ENCODE measurements at places on chromosomes 1 and 21. TPM values are rescaled to one million over a fixed set of nuclear protein-coding genes. Genes with fewer than 3 reads are reported as not detected.

- H3K4me1 ChIP-seq = peaks cover 2% of the 10 kb centered on the region
- H3K4me3 ChIP-seq = no peak overlapping the region
- peaks cover 28% of the 10 kb centered on the region for H3K36me3 ChIP-seq
- no peak for DNase-seq
- peak overlapping the region; percentile 50 for H3K27ac ChIP-seq
Measured at GRCh38 chr1:235246022-235246948, 81.7 kb downstream of the ARID4B start.

DNA sequence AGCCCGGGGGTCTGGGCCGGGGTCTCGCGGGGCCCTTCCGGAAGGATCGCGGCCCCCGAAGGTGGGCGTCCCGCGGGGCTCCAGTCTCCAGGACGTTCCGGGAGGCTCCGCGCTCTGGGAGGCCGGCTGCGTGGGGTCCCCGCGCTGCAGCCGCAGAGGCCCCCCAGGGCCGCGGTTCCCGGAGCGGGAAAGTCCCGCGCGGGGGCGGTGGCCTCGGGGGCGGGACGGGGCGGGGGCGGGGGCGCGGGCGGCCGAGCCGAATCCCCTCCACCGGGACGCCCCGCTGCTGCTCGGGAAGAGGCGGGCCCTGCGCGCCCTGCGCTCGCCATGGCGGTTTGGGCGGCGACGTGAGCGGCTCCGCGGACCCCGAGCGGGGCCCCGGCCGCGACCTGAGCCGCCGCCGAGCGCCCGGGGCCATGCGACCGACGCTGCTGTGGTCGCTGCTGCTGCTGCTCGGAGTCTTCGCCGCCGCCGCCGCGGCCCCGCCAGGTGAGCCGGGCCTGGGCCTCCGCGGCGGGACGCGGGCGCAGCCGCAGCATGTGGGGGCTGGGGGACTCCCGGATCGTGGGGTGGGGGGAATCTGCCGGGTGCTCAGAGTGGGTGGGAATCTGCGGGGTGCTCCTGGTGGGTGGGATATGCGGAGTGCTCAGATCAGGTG is at the start of gene IFNGR2:
IFNGR2 (plus strand) TSS at position 286 of the 658 bp plus-strand sequence; CDS start at position 417, 131 bp downstream.
- peaks cover 52% of the 10 kb centered on the region for H3K4me1 ChIP-seq
- H3K36me3 ChIP-seq = peaks cover 2% of the 10 kb centered on the region
- H3K4me3 ChIP-seq = peak within 1 kb of the TSS; percentile 86
- H3K27me3 ChIP-seq = no peaks in the 10 kb centered on the region

- no peaks in the 10 kb centered on the region for H3K36me3 ChIP-seq
- H3K4me1 ChIP-seq = peaks cover 6% of the 10 kb centered on the region
- peaks cover 11% of the 10 kb centered on the region for H3K27me3 ChIP-seq
- H3K4me3 ChIP-seq = no peak overlapping the region
Measured at GRCh38 chr1:197067457-197067818, 378 bp upstream of the F13B start.

DNA sequence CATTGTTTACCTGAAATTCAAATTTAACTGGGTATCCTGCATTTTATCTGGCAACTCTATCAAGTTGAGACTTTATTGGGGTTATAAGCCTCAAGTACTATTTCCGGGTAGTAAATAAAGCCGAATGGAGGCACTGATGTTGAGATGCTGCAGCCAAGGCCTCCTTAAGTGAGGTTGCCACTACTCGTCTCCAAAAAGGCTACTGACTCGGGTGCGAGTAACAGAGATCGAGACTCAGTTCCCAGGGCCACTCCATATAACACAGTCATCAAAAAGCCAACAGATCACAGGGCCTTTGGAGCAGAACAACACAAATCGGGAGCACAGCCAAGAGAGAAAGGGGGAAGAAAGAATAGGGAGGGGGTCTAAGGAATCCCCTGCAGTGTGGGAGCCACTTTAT is 524 bp downstream of the COPA start:
- peaks cover 33% of the 10 kb centered on the region for H3K36me3 ChIP-seq
- no peaks in the 10 kb centered on the region for H3K27me3 ChIP-seq
- H3K27ac ChIP-seq = peak overlapping the region; percentile 100
- no peak for DNase-seq
- H3K4me1 ChIP-seq = peaks cover 35% of the 10 kb centered on the region

Gene CCDC30
- 3.3 TPM for total RNA-seq

Gene RAVER2
- total RNA-seq = 7.3 TPM

Gene POU3F1
- total RNA-seq = 1.8 TPM

All from osteocyte (in vitro differentiated cells).